AG08396 (cell line): ENCODE measurements at places on chromosomes 11 and 22.

DNA sequence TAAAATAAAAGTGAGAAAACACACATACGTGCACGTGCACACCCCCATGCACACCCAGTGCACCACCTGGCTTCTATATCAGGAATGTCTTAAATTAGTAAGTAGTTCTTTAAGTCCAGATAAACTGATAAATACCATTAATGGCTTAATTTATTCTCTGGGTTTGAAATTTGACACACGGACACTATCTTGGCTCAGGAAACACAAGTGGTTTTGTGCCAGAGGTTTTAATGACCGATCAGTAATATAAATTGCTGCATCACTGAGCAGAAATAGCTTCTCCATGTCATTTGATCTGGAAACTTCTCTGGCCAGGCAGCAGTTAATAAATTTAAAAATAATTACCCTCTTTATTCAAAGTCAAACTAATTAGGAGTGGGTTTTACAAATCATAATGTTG lies 101.5 kb upstream of the NNMT start:
- DNase-seq: no peak

DNA sequence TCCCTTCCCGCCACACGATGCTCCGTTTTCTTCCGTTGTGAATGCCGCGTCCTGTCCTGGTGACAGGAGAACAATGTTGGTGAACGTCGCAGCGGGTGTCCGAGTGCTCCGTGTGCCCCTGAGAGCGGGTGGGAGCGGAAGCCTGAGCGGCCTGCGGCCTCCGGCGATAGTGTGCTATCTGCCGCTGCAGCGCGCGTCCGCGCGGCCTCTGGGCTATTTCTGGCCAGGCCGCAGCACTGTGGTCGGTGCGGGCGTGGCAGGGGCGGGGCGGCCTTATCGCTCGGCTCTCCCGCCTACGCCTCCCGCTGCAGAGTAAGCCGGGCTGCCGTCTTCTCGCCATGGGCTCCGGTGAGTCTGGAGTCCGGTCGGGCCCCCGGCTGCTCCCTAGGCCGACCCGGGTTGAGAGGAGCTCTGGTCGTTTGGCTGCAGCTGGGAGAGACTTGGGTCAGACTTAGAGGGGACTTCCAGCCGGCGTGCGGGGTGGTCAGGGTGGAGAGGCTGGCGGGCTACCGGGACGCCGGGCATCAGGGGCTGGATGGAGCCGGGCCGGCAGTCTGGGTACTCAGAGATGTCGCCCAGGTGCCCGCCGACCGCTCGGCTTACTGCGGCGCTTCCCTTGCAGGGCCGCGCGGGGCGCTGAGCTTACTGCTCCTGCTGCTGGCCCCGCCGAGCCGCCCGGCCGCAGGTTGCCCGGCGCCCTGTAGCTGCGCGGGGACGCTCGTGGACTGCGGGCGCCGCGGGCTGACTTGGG lies at the start of gene GP1BB:
Gene GP1BB (plus strand): TSS at position 308 of the 751 bp plus-strand sequence. CDS start 31 bp downstream, at position 339.
- no peak for DNase-seq

- no peak for DNase-seq
These were observed 6.0 kb downstream of the SYCE3 start for GRCh38 chr22:50556703-50557102.

GRCh38 chr11:125227151-125227550 lies 62.6 kb downstream of the PKNOX2 start:
- DNase-seq: no peak

- no peak for DNase-seq
These were observed 115.4 kb downstream of the METTL15 start for GRCh38 chr11:28223577-28223976.

GRCh38 chr22:49372530-49373288 lies 455.0 kb downstream of the BRD1 start:
- DNase-seq: no peak

GRCh38 chr11:119905162-119905561 lies 176.2 kb upstream of the NECTIN1 start:
- DNase-seq: no peak

- DNase-seq: peak; percentile 30
These were observed 7.6 kb downstream of the KCNJ5 start for GRCh38 chr11:128898580-128899344.

GRCh38 chr22:28246397-28246796 lies 327.3 kb upstream of the PITPNB start:
- DNase-seq: peak; percentile 10

GRCh38 chr11:27991736-27992135 lies 116.2 kb downstream of the KIF18A start:
- DNase-seq: no peak

DNA sequence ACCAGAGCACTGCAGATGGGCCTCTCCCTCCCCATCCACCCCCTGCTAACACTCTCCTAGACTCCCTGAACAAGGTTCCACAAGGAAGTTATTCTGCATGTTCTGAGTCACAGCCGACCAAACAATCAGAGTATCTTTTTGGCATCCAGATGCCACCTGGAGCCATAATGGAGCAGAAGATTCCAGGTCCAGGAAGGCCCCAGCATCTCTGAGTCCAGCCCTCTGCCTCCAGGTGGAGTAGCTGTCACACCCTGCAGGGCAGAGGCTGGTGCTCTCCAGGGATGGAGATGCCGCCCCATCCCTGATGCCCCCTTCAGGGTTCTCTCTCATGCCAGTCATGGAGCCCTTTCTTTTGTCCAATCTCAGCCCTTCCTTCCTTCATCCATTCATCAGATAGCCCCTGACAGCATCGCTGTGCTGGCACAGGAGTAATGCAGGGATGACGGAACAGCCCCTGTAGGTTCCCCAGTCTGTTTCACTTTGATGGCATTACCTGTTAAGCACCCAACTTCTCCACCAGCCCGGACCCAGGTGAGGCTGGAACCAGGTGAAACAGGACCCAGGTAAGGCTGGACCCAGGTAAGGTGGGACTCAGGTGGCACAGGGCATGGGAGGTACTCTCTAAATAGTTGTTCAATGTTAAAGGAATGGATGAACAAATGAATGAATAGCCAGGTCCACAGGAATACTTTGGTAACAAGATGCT lies 20.1 kb upstream of the TSKU start:
- no peak for DNase-seq

DNA sequence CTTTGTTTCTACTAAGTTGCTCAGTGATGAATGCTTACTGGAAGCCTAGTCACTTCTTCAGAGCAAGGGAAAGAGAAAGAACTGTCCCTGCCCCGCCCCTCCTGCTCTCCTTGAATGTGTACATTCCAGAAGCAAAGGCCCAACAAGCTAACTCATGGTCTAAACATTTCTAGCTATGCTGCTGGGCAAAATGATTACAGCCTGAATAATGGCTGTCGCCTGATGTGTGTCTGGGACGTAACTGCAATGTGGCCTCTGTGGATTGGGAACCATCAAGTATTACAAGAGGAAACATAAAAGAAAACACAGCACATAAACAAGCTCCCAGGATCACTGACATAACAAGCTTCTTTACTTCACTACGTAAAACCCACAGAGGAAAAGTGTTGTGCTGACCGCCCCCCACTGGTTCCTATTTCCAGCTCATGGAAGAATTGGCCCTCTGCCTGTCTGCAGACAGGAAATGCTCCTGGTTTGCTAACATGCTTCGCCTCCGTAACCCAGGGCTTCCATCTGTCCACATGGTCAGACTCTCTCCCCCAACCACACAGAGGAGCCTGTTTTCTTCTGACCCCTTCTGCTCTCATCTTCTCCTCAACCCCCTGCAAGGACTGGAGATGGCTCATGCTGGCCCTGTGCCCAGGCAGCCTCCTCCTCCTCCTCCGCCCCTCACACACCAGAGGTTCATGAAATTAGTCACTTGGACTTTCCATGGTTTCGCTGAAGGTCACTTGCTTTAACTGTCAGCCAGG lies 187.2 kb downstream of the MAML2 start:
- DNase-seq: peak; percentile 78

GRCh38 chr11:35098855-35099254 lies 40.1 kb upstream of the CD44 start:
- no peak for DNase-seq

DNA sequence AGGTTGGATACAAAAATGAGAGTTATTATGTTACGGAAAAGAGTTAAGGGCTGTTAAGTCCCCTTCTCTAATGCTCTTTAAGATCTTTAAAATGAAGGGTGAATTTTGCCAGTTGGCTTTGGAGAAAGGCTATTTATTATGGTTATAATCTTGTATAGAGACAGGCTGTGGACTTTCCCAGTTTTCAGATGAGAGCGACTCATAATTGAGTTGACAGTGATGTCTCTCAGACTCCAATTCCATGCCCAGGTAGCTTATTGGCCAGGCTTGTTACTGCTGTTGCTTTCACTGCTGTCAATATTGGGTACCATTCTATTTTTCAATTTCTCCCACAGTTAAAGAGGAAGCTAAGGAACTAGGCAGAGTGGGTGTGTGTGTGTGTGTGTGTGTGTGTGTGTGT lies 13.1 kb downstream of the ENDOD1 start:
- DNase-seq: no peak
